Activated naive CD4-positive, alpha-beta T cell treated with Interleukin-2 at 50 U/mL for 16 hours (primary cell): ENCODE measurements at places on chromosomes 7 and 10.

DNA sequence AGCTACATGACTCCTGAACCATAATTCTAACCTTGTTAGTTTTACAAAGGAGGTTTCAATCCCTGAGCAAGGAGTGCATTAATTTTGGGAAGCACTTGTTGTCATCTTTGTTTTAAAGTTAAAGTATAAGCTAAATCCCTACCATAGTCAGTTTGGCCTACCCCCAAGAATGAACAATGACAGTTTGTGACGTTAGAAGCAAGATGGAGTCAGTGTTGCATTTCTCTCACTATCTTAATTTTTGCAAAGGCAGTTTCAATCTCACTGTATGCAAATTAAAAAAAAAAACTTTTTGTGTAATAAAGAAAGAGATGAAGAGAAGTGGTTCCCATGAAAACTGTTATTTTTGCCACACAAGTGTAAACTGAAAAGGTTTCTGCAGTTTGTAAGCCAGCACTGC lies 50.7 kb upstream of the PIK3AP1 start:
- DNase-seq: no peak

DNA sequence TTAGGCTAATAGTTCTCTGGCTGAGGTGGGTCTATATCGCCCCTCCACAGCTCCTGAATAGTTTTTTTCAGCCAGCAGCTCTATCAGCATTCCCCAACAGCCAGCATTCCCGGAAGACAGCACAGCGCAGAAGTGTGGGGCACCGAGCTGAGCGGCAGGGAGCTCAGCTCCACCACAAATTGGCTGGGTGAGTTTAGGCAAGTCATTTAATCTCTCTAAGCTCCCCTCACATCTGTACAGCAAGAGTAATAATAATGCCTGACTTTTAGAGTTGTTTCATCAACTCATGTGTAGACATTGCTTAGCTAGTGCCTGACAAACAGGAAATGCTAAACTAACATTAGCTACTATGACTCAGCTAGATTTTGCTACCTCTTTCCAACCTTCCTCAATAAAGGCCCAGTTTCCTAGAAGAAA lies 247.9 kb upstream of the PTN start:
- no peak for DNase-seq

DNA sequence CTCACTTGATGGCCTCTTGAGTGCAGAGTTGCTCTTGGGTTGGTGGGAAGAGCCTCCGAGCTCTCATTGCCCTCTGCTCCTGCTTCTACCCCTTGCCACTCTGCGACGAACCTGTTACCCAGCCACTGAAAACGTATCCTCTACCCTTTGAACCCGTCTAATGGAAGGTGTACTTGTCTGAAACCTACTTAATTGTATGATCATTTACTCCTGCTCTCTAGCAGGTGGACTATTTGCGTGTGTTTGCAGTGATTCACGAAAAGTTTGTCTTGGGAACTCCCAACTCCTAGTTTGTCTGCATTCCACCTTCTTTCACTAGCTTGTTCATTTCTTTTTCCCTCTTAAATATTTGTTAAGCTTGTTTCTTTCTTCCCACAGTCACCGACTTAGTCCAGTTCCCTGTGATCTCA lies 503 bp downstream of the CROT start:
- no peak for DNase-seq

DNA sequence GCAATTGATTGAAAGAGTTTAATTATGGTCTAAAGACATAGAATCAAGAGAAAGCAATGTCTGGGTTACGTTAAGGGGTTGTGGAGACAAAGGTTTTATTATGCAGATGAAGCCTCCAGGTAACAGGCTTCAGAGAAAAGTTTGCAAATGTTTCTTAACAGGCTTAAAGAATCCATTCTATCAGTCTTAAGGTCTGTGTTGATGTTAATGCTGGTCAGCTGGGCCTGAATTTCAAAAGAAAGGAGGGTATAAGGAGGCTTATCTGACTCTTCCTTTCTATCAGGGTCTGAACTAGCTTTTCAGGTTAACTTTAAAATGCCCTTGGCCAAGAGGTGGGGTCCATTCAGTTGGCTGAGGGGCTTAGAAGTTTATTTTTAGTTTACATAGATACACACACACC lies 1004.5 kb upstream of the C7orf33 start:
- DNase-seq: no peak

GRCh38 chr7:97079300-97079699 lies 38.2 kb upstream of the SDHAF3 start:
- DNase-seq: no peak

DNA sequence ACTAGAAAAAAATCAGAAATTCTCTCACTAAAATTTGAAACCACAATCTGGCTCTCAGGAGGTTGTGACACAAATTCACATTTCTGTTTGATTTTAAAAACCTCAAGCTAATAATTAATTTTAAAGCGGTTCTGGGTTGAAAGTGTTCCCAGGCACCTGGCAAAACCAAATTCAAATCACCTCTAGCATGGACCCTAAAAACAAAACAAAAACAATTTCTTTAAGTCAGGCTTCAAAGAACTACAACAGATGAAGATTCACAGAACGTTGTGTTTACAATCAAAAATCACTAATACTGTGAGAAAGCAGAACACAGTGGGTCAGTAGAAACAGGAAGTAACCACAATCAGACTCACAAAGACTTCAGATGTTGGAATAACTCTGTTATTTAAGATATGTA lies 7.2 kb upstream of the RELN start:
- no peak for DNase-seq

DNA sequence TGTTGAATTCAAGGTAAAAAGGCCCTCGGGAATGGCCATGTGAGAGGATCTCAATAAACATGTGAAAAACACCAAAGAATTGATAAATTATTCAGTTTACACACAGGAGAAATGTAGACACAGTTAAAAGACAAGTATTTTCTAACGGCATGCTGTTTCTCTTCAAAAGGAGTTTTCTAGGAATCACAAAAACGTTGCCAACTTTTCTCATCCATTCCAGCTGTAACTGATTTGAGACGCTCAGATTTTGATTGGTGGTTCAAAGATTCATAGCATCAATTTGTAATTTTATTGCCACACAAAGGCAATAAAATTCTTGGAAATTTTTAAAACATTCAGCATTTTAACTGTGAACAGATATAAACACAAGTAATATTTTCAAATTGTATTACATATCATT lies 384.9 kb upstream of the PFKP start:
- no peak for DNase-seq

GRCh38 chr7:8228766-8229674 lies 32.9 kb downstream of the ICA1 start:
- DNase-seq: no peak

DNA sequence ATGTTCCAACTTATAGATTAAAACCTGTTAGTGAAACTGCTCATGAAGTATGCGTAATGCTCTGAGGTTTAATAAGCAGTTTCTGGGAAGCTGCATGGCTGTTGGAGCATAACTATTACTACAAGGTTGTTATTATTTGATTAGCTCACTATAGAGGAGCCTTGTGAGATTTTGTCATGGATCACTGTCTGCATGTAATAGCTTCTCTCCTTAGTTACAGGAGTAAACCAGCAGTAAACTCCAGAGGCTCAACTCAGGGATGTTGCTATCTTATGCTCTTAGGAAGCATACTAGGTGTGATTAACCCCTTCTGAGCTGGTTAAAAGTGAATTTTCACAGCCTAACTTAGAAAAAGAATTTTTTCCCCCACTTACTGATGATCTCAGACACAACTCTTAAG lies 63.6 kb upstream of the IFRD1 start:
- no peak for DNase-seq

- no peak for DNase-seq
These were observed 8.0 kb downstream of the VENTX start for GRCh38 chr10:133245439-133246235.

DNA sequence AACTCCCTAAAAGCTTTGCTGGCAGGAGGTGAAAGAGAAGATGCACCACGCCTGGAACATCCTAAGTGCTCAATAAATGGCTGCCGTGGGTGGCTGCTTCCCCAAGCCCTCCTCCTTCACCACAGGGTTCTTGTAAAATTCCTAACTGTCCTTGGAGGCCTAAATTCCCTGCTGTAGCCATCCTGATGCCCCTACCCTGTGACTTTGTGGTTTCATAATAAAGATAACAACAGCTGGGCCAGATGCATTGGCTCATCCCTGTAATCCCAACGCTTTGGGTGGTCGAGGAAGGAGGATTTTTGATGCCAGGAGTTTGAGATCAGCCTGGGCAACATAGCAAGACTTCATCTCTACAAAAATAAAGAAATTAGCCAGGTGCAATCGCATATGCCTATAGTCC lies 341.8 kb downstream of the ANKRD30A start:
- no peak for DNase-seq

DNA sequence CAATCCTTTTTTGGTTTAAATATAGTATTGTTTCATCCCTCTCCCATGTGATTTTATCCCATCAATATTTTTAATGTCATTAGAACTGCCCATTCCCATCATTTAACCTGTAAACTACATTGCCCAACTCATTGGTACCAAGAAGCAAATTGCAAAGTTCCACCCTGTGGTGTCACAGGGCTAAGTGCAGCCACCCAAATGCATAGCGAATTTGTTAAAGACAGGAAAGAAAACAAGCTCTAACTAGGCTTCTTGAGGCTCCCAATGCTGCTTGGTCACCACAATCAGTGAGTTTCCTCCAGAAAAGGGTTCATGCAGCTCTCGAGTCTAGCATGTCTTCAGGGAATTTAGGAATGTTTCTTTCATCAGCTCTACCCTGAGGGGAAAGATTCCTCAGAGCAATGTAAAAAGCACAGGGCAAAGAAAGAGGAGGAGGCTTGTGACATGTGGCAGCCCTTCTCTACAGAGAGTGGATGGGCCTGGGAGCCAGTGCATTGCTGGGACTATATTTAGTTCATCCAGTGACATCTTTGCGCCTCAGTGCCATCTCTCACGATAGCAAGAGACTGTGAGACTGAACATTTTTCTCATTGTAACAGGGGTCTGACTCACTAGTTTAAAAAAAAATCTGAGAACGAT lies 58.1 kb downstream of the CAV1 start:
- no peak for DNase-seq

DNA sequence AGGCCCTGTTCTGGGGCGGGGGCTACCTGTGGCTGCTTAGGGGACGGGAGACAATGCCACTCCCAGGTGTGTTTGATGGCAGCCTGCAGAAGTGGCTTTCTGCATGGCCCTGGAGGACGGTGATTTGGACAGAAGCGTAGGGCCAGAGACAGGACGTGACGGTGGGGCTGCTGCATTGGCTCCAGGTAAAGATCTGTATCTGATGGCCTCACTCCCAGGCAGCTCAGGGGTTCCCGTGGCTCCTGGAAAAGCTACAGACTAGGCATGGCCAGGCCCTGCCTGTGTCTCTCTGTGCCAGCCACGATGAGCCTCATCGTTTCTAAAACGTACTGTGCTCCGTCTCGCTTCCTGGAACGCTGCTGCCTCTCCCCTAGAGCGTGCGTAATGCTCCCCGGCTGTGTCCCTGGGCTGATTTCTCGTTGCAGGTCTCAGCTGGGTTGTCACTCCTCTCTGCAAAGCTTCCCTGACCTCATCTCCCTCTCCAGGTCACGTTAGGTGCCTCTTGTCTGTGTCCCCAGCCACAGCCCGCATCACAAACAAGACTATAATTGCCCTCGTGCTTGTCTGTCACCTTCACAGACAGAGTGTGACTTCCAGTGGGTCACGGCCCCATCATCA lies 12.6 kb downstream of the GTF2IRD1 start:
- no peak for DNase-seq

GRCh38 chr7:127920787-127921438 lies 110.3 kb downstream of the LRRC4 start:
- DNase-seq: no peak

DNA sequence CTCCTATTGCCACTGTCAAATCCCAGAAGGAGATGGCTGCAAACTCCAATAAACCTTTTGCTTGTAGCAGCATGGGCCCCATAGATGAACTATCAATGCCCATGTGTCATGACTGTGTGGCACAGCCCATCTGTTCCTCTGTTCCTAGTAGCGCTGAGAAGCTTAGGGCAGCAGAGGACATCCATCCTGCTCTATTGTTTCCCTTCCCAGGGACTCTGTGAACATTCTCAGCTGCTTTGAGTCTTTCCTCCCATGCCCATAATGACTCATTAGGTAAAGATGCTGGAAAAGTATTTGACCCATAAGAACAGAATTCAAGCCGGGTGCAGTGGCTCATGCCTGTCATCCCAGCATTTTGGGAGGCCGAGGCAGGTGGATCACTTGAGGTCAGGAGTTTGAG lies 28.3 kb downstream of the STMP1 start:
- DNase-seq: no peak

GRCh38 chr7:97024209-97025129 lies at the start of gene DLX5:
TSS of gene DLX5 (minus strand) at chr7:97024831. CDS start at chr7:97024623, 208 bp downstream.
- no peak for DNase-seq

DNA sequence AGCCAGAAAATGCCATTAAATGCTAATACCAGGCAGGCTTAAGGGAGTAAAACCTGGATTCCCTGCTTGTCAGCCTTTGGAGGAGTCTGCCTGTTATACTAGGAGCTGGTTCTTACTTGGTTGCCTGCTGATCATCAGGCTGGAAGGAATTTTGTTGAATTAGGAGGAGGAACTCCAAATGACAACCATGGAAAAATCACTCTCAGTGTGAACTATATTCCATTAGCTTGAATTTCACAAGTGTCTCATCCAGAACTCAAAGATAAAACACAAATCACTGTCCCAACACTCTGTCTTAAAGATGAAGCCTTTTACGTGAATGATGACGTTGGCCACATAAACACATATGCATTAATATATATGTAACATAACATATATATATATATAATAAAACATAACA lies 238.9 kb upstream of the PLXDC2 start:
- no peak for DNase-seq

GRCh38 chr10:31792745-31793144 lies 135.9 kb downstream of the ARHGAP12 start:
- DNase-seq: no peak

DNA sequence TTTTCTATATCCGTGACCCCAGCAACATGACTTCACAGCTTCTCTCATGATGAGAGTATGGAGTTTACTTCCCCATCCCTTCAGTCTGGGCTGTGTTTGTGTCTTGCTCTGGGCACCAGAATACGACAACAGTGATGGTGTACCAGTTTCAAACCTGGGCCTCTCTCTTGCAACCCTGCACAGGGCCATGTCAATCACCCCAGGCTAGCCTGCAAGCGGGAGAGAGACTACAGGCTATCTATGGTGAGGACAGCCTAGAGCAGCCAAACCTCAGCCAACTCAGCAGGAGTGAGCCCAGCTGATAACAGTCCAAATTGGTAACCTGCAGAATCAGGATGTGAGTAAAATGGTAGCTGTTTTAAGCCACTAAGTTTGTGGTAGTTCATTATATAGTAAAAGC lies 235.8 kb downstream of the CHCHD3 start:
- no peak for DNase-seq

DNA sequence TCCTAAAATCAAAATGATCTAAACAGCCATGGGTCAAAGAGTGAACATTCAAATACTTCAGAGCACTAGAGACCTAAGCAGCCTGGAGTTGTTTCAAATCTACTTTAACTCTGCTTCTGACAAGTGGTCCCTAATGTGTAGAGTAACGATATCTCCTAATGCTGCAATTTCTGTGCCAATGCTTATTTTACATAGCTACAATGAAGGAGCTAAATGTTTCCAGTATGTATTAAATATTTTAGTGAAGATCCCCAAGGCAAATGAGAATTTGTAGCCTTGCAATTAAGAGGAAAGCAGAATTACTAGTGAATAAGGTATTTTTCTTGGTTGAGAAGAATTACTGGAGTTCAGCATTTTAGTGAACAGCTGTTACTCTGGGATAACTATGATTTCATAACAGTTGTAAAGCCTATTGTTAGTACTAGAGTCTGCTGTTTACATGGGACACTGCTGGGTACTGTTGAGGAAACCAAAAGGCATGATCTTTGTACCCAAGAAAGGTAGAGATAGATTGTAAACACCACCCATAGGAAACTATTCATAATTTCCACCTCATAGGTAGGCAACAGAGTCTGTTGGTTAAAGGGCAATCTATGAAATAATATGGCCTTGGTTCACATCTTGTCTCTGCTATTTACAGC lies 271.9 kb downstream of the PLXDC2 start:
- DNase-seq: no peak
